ENCODE measurements at places on chromosomes 3 and 15. TPM values are rescaled to one million over a fixed set of nuclear protein-coding genes. Genes with fewer than 3 reads are reported as not detected.

SLC2A2 gene
- not detected for total RNA-seq

GRCh38 chr15:98062869-98063268 lies 102.4 kb downstream of the ARRDC4 start:
- no peak for DNase-seq

GP5 gene
- total RNA-seq, result 0.11 TPM

DNA sequence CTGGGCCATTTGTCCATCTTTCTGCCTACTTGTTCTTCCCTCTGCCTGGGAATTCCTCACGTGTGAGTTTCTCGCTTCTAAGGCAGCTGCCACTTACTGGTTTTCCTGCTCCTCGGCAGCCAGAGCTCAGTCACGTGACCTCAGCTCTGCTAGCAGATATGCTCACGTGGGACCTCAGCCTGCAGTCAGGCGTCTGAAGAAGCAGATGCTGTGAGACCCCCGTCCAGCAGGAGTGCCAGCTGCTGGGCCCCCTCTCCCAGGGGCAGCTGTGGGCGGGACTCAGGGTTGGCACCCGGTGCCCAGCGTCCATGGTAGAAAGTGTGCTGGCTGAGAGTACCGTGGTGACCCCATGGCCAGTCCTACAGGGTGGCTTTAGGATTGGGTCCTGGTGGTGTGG lies 161.3 kb upstream of the TLE3 start:
- peak; percentile 65 for DNase-seq

DNA sequence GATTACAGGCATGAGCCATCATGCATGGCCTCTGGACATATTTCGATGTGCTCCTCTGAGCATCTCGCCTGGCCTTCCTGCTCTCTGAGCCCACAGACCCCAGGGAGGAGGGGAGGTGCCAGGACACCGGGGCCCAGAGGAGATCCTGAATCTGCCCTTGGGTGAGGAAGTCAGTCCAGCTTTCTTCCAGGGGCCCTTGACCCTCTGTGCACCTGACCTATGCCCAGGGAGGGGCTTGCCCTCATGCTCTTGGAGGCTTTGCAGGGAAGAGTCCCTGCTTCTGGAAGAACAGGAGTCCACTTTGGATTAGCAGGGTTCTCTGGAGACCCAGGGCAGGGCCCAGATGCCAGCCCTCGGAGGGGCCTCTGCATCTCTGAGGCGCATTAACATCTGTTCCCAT lies 1.4 kb downstream of the ACSBG1 start:
- DNase-seq, result no peak

- no peak for DNase-seq
Observed at GRCh38 chr15:67142092-67142766, 76.8 kb downstream of the SMAD3 start.

DNA sequence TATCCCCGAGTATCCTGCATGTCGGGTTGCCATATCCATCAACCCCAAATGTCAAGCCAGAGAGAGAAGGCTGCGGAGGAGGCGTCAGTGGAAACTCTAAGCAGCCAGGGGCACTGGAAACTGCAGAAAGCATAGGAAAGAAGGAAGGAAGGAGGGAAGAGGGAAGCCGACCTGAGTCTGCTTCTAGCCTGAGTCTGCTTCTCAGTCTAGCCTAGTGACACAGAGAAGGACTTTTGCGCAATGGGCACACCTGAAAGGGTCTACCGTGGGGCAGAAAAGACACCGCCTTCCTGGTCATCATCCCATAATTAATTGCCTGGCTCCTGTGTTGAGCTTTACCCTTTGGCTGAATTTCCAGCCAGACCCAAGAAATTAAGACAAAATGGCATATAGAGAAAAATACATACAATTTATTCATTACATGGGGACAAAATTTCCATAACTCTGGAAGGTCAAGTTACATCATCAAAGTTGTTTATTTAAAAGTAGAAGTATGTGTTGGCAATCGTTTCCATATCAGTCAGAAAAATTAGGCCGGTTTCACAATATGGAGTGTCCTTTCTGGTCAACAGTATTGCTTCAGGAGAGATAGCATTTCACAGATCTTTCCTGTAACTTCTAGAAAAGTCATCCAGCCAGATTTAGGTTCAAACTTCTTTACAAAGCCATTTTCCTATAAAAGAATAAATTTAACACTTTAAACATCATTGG lies 10.3 kb downstream of the BCL2A1 start:
- DNase-seq, result no peak

C15orf39 gene
- 33.8 TPM for total RNA-seq

DNA sequence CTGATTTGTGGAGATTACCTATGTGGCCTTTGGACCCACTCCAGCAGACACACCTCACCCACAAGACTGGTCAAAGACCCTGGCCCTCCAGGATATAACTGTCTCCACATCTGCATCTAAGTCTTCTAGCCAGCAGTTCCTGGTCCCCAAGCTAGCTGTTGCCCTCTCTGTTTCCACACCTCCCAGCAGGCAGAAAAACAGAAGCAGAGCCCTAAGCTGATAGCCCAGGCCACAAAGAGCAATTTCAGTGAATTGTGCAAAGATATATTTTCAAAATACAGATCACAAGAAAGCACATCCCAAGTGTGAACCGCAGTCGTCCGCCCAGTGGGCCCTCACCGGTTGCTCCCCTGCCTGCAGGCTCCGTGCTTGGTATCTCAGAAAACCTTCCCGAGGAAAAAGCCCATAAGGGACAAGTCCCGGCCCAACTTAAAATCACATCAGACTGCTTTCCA lies 2.6 kb downstream of the TNIK start:
- no peak for DNase-seq

GOLGA6L26 gene
- total RNA-seq, result not detected

DNA sequence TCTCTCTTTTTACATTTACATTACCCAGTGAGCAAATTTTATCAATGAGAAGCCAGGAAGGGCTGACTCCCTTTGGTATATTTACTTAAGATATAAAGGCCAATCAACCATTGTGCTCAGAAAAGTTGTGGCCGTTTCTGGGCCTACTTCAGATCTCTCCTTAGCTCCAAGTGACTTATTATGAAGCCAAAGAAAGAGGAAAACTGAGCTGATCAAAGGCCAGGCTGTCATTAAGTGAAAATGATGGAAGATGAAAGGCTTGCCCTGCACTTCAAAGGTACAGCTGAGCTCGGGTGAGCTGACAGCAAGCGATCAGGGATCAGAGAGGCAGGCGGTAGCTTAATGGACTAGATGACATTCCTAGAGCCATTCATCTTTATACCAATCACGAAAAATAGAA lies 24.8 kb downstream of the VGLL4 start:
- DNase-seq, result no peak

GRCh38 chr3:108489776-108490175 lies 20.6 kb downstream of the MYH15 start:
- peak; percentile 47 for DNase-seq

DNA sequence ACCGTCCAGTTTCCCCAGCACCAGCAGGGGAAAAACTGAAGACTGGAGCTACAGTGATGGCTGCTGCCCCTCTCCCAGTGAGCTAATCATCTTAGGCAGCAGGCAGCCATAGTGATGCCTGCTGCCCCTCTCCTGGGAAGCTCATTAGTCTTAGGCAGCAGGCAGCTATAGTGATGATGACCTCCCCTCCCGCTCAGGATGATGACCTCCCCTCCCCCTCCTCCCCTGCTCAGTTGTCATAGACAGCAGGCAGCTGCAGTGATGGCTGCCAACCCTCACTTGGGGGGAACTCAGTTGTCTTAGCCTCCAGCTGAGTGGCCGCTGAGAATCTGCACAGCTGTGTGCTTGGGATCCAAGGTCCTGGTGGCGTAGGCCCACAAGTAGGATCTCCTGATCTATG lies 80.9 kb upstream of the MANF start:
- no peak for DNase-seq

KNG1 gene
- total RNA-seq, result not detected

DNA sequence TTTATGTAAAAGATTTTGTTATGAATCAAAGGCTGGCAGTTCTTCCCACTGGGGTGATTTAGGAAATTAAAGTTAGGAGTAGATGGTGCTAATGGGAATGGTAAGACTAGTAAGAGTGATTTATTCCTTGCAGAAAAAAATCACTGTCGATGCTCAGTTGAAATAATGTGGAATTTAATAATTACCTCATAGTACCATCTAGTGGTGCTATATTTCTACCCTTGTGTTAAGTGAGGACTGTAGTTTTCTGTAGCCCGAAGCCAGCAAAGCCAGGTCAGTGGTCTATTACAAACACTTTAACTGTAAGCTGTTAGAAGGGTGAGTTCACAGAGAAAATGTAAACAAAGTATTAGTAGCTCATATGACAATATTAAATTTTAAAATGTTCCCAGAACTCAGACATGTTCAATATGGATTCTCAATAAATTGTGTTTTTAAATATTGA lies 39.5 kb upstream of the GOLGA8J start:
- no peak for DNase-seq

GOLGA6D gene
- total RNA-seq, result 0.22 TPM

CHDH gene
- 11.6 TPM for total RNA-seq

- no peak for DNase-seq
Observed at GRCh38 chr15:61517776-61518175, 288.7 kb upstream of the RORA start.

GRCh38 chr3:15112011-15112410 lies 13.1 kb upstream of the RBSN start:
- no peak for DNase-seq

- peak; percentile 32 for DNase-seq
Observed at GRCh38 chr15:99408236-99409096, 157.2 kb downstream of the LRRC28 start.

DNA sequence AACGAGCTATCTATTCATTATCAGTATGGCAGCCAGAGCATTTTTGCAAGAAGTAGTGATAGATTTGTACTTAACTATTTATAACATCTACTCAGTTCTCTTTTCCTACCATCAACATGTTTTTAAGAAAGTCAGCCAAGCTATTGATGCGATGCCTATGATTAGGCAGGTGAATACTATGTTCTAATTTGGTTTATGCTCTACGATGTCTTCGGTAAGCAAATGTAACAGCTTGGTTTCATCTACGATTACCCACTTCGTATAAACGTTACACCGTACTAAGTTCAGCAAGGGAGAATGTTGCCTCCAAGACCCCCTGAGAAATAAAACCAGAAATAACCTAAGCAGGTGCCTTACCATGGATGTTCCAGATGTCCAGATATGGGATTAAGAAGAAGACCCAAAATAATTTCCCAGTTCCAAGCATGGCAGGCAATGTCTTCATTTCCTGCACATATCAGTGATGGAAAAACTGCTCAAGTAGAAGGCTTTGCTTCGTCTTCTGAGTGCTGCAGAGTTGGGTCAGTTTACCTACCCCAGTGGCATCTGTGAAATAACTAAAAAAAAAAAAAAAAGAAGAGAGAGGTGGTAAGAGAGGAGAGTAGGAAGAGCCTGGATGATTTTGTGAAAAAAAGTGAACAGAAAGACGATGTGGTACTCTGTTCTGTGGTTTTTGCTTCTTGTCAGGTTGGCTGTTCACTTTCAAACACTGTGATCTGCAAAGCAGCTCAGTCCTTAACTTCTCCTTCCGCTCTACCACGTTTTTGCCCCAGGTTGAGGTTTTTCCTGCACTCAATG lies at the start of gene BTLA:
BTLA (minus strand) TSS at position 559 of the 798 bp plus-strand sequence; CDS start at position 445, 114 bp downstream.
- DNase-seq, result no peak

DNA sequence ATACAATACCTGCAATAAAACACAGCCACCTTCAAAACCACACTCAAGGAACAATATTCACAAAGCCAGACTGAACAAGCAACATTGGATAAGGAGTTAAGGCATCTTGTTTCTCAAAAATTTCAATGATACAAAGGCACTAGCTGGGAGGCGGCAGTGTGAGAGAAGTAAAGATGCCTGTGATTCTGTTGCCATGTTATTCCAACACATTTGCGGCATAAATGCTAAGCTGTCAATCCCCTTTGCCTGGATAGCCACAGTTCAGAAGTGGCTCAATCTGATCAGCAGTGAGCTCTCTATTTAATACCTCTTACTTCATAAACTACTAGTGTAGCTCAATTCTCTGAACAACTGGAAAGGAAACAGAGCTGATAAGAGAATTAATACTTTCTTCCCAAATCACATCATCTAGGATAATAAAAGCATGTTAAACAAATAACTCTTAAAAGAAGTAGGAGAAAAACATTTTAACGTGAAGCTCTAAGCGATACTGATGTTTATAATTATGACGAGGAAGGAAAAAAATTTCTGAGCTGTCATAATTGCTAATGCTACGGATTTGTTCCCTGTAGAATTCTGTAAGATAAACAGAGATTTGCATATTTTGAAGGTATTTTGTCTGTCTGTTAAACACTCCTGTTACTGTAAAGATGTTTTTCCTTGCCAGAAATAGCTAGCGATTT lies 358.4 kb downstream of the FOXP1 start:
- DNase-seq, result no peak

DNA sequence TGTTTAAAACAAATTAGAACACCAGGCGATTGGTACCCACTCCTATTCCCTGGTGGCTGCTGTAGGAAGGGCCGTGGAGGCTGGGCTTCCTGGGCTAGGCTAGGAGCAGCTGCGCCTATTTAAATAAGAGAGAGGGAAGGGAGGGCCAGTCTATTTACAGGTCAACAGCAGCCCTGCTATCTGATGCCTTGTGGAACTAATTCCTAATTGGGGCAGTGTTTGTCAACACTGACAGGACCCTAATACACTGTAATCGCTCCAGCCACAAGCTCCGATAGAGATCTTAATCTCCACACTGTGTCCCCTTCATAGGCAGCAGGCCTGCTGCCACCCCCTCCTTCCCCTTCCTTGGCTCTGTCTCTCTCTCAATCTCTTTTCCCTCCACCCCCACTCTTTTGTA lies 116.9 kb upstream of the SOX14 start:
- DNase-seq, result no peak

LARP6 gene
- total RNA-seq, result 9.5 TPM

DNA sequence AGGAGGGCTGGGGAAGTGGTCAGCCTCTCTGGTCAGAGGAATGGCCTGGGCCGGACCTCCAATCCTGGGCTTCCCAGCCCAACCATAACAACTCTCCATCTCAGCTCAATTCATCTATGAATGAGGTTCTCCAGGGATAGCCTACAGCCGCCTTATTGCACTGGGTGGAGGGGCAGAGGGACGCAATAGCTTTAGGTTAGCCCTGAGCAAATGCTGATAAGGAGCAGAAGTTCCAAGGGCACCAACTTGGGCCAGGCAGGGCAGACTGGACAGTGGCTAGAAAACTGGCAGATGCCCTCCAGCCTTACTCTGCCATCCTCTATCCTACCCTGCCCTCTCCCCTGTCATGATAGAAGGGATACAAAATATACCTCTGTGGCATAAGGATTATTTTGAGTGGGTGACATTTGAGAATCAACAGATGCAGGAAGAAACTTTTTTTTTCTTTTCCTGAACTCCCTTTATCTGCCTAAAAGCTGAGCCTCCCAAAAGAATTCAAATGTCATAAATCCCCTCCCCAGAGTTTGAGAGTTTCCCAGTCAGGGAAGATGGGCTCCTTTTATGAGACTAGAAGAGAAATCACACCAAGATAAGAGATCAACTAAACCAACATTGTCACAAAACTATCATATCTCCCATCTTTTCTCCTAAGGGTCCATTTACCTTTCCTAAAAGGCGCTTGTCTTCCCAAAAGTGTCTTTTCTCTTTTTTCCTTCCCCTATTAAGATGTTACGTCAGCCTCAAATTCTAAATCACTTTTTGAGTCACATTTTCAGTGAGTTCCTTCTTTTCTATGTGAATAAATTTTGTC lies 40.4 kb upstream of the C15orf39 start:
- no peak for DNase-seq
